AG09309 (cell line): ENCODE measurements at places on chromosomes 1 and 21.

GRCh38 chr1:116351914-116352313 lies 21.1 kb upstream of the ATP1A1 start:
- no peak for DNase-seq

DNA sequence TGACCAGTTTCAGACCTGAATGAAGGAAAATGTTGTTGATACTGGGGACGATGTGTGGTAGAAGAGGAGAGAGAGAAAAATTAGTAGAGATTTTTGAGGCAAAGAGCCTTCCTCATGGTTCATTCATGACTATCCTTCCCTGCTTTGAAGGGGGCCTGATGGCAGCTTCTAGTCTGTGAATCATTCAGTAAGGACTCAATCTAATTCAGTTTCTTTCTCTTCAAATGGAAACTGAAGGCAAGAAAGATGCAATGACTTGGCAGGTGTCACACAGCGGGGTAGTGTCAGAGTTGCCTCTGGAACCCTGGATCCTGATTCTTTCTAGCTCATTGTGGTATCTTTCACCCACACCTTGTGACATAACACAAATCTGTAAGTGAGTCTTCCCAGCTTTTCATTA lies 14.9 kb upstream of the CD5L start:
- no peak for DNase-seq

- DNase-seq: no peak
Observed at GRCh38 chr1:63937461-63938022, 163.7 kb downstream of the ROR1 start.

- no peak for DNase-seq
Observed at GRCh38 chr1:7613106-7613850, 157.8 kb upstream of the VAMP3 start.

DNA sequence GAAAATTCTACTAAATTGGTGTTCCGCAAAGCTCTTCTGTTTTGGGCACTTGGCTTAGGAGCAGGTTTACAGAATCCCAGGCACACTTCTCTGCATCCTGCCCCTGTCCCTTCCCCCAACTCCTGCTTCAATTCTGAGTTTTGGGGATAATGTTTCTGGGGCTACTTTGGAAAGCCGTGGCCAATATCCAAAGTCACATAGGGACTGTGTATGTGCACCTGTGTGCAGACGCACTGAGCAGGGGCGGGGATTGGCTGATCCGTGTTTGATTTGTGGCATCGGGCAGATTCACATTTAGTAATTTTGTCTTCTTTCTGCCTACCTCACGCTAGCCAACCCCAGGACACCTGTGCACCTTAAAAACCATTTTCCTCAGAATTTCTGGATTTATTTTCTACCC lies 491.9 kb downstream of the SIPA1L2 start:
- DNase-seq: no peak

GRCh38 chr1:53121319-53122172 lies 20.9 kb downstream of the SLC1A7 start:
- DNase-seq: no peak

- no peak for DNase-seq
Observed at GRCh38 chr1:244702620-244703019, 49.7 kb downstream of the DESI2 start.

DNA sequence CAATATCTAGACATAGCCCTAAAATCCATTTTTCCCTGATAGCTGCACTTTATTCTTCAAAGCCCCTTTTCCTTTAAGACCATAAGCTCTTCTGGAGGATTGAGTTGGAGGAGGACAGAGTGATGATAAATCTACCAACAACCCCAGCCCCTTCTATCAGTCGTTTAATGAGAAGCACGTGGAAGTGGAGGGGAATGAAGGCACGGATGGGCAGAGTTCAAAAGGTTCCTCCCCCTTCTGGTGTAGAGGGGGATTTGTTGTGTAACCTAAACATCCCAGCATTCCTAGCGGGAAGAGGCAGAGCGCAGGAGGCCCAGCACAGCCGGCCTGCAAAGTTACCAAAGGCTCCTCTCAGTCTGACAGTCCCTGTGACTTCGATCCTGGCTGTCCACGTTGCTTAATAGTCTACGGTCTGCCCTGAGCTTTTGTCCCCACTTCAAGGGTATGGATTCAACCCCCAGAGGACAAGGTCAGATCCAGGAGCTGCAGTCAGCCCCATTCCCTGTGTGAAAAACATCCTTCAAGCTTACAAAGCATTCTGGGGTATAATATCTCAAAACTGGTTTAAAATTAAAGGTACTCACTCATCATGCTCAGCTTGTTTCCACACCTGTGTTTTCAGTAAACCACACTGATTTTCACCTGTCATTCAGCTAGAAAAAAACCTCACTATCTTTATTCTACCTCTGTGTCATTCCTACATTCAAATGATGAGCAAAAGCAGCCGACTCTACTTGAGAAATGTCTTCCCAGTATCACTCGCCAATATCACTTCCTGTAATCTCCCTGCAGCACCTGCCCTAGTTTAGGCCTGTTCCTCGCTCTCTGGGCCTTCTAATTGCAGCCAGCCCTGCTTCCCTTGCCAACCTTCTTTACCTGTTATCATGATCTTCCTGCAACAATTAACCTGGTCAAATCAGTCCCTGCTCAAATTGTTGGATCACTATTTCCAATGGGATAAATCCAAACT lies 117.9 kb downstream of the PLPP3 start:
- no peak for DNase-seq

- no peak for DNase-seq
Observed at GRCh38 chr1:80211691-80212380, 1205.3 kb upstream of the ADGRL4 start.

GRCh38 chr1:3187415-3188149 lies 118.6 kb downstream of the PRDM16 start:
- DNase-seq: no peak

- no peak for DNase-seq
Observed at GRCh38 chr21:33936301-33937038, 20.9 kb upstream of the ATP5PO start.

GRCh38 chr1:231721436-231721835 lies 94.8 kb downstream of the DISC1 start:
- DNase-seq: no peak

DNA sequence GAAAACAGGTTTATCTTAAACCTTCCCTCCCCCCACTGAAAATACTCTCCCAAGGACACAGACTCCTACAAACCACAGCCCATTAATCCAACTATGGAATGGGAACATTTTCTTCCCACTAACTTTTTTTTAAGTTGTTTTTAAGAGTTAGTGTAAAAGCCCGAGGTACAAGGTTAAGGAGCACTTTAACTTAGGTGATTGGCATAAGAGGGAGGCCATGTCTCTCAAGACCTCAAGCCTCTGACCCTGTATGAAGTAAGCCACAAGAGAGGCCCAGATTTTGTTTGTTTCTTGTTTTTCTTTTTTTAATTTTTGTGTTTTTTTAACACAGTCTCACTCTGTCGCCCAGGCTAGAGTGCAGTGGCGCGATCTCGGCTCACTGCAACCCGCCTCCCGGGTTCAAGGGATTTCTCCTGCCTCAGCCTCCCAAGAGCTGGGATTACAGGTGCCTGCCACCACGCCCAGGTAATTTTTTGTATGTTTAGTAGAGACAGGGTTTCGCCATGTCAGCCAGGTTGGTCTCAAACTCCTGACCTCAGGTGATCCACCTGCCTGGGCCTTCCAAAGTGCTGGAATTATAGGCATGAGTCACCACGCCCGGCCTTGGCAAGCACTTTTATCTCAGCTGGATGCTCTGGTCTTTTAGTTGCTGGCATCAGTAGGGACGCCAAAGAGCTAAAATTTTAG lies 14.4 kb downstream of the ARMH1 start:
- no peak for DNase-seq

DNA sequence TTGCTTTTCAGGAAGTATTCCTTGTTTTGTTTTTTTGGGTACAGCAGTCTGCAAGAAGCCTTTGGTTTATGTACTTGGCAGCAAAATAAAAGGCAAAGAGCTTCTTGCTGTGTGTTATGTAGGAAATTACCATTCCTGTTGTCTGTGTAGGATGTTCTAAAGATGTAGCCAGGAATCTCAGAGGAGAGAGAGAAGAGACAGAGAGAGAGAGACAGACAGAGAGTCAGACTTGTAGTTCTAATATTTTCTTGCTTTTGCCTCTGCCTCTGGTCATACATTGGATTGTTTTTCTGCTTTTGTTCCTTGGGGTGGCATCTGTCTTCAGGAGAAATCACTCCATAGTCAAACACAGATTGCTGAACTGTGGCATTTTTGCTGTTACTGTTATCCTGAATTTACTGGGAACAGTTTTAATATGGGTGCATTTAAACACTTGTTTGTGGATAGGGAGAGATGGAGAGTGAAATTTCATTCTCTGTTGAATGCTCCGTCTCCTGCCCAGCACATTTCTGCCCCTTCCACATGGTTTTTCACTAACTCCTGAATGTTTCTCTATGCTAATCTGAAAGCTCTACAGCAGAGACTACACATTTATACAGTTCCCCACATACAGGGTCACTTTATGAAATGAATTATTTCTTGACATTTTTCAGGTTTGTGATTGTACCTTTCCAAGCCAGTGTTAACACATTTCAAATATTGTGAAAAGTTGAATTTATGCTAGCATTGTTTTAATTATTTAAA lies 49.8 kb downstream of the POU2F1 start:
- no peak for DNase-seq

- DNase-seq: no peak
Observed at GRCh38 chr1:16017461-16018303, at the start of gene HSPB7. Gene HSPB7 (minus strand): TSS chr1:16018043. CDS start chr1:16017963, 80 bp downstream.

- no peak for DNase-seq
Observed at GRCh38 chr1:193476748-193477147, 290.3 kb upstream of the B3GALT2 start.

DNA sequence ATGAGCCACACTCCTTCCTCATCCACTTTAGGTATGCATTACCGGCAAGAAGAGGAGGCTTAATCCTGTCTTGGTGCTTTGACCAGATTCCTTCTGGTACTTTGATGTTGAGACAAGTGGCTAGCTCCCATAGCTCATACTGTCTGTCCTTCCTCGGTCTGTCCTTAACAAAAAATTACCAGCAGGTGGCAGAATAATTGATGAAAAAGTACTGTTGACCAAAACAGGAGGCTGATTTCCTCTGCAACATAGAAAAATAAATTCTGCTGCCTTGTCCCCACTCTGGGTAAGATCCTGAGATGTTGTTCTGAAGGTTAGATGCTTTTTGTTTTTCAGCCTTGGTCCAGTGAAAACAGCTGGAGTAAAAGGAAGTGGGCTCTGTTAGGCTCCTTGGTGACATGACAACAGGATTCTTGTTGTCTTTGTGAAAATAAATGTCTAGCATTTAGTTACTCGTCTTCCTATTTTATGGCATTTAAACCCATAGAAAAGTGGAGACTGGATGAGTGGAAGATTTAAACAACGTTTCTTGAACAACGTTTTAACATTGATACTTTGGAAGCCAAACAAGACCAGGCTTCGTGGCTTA lies 11.2 kb upstream of the HJV start:
- no peak for DNase-seq

DNA sequence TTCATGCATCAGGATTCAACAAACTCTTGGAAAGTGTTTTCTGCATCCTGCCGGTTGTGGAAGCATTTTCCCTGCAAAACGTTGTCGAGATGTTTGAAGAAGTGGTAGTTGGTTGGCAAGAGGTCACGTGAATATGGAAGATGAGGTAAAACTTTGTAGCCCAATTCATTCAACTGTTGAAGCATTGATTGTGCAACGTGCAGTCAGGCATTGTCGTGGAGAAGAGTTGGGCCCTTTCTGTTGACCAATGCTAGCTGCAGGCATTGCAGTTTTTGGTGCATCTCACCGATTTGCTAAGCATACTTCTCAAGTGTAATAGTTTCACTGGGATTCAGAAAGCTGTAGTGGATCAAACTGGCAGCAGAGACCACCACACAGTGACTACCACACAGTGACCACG lies 57.0 kb upstream of the PRDM2 start:
- no peak for DNase-seq

DNA sequence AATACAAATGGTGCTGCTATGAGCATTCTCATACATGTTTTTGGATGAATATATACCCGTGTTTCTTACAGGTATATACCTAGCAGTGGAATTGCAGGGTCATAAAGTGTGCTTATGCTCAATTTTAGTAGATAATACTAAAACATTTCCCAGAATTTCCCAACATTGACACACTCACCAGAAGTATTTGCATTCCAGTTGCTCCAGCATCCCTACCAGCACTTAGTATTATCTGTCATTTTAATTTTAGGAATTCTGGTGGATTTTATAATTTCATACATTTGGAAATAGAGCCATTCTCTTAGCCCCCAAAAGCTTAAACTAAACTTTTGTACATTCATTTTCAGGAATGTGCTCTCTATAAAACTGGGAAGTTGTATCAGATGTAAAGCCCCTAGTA lies 67.4 kb upstream of the ZNF326 start:
- DNase-seq: no peak

DNA sequence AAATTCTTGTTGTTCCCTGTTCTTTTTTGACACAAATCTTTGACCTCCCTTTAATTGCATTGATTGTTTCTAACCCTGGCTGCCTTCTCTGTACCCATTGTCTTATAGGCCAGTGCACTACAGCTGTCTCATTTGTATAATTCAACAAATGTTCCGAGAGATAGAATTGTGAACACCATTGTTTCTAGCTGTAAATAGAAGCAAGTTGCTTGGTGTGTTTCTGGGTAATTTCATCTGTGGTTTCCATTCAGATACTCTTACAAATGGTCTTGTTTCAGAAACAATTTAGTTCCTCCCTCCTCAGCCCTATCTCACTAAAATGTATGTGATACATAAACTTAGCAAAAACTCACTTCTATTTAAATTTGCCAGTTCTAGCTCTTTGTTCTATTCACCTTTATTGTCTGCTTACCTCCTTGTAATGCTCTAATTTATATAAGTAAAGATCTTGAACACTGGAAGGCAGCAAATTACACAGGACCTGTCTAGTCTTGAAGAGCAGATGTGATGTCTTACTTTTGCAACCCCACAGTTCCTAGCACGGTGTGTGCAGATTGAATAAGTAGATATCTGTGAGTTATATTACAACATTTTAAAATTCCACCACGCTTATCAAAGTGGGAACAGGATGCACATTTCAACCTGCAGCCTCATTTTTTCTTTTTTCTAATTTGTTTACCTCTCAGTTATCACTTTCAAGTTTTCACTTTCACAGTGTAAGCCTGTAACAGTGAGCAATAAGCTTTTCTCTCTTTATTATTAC lies 515.6 kb upstream of the ZP4 start:
- no peak for DNase-seq

GRCh38 chr1:214856843-214857242 lies 225.7 kb upstream of the KCNK2 start:
- no peak for DNase-seq

- DNase-seq: no peak
Observed at GRCh38 chr1:172510479-172510878, 22.5 kb upstream of the SUCO start.

GRCh38 chr1:178055093-178055492 lies 38.8 kb upstream of the RASAL2 start:
- DNase-seq: no peak

DNA sequence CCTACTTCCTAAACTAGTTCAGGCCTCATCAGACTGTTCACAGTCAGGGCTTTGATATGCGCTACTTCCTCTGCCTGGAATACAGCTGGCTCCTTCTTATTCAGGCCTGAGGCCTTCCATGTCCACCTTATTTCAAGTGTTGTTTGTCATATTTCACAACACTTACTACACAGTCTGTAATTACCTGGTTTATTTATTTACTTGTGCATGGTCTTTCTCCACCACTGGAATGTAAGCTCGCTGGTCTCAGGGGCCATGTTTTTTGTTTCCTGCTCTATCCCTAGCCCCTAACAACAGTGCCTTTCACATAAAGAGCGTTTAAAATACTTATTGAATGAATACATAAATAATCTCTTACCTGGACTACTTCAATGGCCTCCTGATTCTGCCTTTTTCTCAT lies 4.6 kb upstream of the SRSF4 start:
- DNase-seq: no peak
